ENCODE measurements at places on chromosomes 6 and 20.

- DNase-seq: no peak
These were observed 81.2 kb upstream of the VSTM2L start for GRCh38 chr20:37821696-37822095.

- no peak for DNase-seq
These were observed 116.0 kb upstream of the CITED2 start for GRCh38 chr6:139490482-139490881.

DNA sequence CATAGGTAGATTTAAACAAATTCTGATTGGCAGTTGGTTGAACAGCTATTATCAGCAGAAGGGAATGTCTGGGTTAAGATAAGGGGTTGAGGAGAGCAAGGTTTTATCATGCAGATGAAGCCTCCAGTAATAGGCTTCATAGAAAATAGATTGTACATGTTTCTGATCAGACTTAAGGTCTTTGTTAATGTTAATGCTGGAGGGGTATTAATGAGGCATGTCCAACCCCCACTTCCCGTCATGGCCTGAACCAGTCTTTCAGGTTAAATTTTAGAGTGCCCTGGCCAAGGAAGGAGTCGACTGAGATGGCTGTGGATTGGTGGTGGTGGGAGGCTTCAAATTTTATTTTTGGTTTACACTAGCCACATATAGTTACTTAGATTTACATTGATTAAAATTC lies 3.4 kb downstream of the CLPSL1 start:
- DNase-seq: no peak

DNA sequence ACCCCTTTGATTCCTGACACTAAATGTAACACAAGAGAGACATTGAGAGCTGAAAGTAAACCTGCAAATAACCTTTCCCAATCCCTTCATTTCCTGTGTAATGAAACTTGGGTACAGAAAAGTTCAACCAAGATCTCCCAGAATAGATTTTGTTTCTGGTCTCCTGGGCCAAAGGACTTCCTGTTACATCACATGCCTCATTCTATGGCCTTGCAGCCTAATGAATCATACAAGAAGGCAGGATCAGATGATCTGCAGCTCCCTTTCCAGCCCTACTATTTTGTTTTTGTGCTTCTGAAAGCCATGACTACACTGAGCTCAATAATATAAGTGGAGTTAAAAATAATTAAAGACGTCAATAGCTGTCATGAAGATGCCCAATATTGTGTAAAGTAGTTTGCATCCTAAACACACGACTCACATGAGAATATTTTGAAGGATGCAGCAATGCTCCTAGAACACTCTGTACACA lies 73.4 kb upstream of the NOX3 start:
- no peak for DNase-seq

GRCh38 chr6:126077810-126078776 lies 91.8 kb downstream of the TRMT11 start:
- no peak for DNase-seq

GRCh38 chr20:52892023-52892422 lies 80.1 kb upstream of the TSHZ2 start:
- no peak for DNase-seq

DNA sequence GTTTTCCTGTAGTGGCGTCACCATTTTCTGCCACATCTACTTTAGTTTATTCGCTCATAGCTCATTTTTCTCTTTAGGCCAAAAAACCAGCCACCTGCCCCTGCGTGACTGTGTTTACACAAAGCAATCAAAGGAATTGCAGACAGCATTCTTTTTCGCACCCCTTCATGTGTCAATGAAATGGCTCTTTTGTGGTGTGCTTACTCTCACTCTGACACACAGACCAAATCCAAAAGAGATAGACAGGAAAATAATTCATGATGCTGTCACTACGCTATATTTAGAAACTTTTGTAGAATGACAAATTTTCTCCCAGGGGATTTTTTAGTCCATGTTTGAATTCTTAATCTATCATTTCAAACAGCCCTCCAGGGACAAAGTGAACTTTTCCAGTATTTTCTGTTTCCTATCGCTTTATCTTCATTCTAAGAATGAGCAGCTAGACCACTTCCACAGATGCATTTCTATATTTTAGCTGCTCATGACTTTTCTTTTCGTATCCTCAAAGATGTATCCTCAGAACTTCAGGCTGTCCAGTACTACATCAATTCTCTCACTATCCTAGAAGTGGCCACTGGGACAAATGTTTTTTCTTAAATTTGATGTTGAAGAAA lies 37.9 kb upstream of the KHDRBS2 start:
- no peak for DNase-seq

GRCh38 chr6:62980724-62981123 lies 230.5 kb upstream of the FKBP1C start:
- no peak for DNase-seq

- DNase-seq: no peak
These were observed 473.0 kb downstream of the BCKDHB start for GRCh38 chr6:80579391-80580023.

GRCh38 chr20:14935285-14935684 lies 597.9 kb upstream of the FLRT3 start:
- DNase-seq: no peak

DNA sequence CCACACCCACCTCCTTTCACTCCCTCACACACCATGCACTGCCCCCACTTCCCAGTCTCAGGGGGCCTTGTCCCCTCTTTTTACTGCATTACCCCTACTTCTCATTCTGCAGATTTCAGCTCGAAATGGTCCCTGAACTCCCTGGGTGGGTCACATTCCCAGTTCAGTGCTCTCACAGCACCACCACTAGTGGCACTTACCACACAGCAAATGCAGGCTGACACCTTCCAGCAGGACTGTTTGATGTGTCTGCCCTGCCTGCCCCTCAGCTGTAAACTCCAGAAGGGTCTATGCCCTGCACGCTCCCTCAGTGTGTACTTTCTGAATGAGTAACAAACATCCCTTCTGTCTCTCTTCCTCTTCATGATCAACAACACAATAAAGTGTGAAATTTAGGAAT lies 4.0 kb downstream of the DYNLT1 start:
- DNase-seq: no peak

DNA sequence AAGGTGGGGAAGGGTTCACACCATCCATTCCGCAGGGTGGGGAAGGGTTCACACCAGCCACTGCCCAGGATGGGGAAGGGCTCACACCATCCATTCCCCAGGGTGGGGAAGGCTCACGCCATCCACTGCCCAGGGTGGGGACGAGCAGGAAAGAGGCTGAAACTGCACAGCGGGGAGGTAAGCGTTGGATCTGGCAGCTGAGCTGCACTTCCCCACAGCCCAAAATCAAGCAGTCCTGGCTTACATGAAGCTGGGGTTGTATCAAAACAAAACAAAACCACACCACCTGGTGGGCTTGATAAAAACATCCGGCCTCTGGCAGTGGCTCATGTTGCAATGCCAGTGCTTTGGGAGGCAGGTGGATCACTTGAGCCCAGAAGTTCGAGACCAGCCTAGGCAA lies 268.5 kb downstream of the TAF4 start:
- no peak for DNase-seq

- DNase-seq: no peak
These were observed 175.4 kb downstream of the UTRN start for GRCh38 chr6:144460327-144461095.

DNA sequence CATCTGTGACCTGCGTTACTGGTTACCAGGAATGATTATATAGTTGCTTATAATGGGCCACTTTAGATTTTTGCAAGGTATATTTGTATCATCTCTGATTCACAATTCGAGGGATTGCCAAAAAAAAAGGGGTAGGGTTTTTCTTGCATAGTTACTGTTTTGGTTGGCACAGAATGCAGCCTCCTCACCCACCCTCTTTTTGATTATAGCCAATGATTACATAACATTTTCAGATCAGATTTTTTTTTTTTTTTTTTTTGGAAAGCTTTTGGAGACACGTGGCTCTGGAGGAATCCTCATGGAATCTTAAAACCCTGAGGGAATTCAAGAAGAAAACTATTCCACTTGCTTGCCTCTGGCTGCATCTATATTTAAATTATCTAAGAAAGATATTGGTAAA lies 53.7 kb downstream of the UST start:
- no peak for DNase-seq

DNA sequence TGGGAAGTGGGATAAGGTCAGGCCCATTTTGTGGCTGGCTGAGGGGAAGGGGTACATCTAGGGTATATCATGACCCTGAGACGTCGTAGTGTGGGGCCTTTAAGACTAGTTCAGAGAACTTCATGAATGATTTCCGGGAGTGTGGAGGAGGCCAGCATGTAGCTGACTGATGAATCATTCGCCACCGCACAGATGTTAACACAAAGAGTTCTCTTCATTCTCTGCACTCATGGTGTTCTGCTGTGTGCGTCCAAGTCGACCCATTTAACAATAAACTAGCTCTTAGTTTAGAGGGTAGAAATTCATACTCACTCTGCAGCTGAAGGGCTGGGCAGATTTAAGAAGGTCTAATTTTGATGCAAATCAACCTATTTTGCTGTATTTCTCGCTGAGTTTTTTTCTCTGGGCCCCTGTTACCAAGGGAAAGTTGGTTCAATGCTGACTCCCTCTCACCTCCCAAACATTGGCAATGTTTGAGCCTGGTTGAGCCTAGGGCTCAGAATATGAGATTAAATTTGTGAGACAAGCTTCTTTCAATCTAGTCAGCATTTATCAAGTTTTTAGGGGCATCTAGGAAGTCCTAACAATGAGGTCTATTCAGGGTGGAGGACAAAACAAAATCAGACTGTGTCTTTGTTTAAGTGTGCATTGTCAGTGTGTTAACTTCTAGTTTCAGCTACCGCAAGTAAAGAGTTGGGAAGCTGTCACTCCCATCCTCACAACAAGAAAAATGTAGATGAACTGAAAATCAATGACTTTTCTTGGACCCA lies 106.8 kb upstream of the CBLN4 start:
- DNase-seq: no peak

- DNase-seq: no peak
These were observed 72.1 kb downstream of the FOXA2 start for GRCh38 chr20:22511943-22512910.

- DNase-seq: no peak
These were observed 7.4 kb upstream of the FGD2 start for GRCh38 chr6:36997811-36998722.

- no peak for DNase-seq
These were observed 335.5 kb upstream of the NOX3 start for GRCh38 chr6:155791186-155791585.

- no peak for DNase-seq
These were observed 24.5 kb downstream of the FIG4 start for GRCh38 chr6:109715616-109716015.

DNA sequence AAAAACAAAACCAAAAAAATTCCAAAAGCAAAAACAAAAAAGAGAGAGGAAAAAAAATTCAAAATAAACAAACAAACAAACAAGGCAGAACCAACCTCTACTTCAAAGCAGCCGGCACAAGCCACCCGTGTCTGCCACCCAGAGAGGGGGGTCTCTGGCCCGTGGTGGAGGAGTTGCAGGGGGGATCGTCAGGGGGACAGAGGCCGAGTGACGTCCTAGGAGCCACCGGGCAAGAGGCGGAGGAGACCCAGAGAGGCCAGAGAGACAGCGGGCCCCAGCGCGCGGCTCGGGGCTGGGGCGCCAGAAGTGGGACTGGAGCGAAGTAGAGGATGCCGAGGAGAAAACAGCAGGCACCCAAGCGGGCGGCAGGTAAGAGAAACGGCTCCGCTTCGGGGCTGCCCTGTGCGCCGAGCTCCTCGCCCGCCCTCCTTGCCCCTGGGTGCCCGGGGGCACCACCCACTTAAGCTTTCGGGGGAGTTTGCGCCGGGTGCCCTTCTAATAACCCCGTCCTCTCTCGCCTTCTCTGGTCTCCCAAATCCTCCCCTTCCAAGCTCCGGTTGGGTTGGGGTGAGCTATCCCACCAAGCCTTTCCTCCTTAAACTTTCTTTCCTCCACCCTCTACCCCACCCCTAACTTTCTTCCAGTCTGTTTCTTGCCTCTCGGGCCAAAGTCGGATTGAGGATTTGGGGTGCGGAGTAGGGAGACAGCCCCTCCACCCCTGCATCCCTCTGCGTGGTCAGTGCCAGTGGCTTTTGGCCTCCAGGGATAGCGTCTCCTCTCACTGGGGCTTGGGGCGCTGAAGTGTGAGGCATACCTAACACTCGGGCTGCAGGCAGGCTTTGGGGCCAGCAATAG lies 1.0 kb downstream of the TSHZ2 start:
- no peak for DNase-seq

- DNase-seq: no peak
These were observed 15.9 kb upstream of the SPAG4 start for GRCh38 chr20:35599776-35600120.

- no peak for DNase-seq
These were observed 375.8 kb downstream of the THBS2 start for GRCh38 chr6:168877821-168878282.

DNA sequence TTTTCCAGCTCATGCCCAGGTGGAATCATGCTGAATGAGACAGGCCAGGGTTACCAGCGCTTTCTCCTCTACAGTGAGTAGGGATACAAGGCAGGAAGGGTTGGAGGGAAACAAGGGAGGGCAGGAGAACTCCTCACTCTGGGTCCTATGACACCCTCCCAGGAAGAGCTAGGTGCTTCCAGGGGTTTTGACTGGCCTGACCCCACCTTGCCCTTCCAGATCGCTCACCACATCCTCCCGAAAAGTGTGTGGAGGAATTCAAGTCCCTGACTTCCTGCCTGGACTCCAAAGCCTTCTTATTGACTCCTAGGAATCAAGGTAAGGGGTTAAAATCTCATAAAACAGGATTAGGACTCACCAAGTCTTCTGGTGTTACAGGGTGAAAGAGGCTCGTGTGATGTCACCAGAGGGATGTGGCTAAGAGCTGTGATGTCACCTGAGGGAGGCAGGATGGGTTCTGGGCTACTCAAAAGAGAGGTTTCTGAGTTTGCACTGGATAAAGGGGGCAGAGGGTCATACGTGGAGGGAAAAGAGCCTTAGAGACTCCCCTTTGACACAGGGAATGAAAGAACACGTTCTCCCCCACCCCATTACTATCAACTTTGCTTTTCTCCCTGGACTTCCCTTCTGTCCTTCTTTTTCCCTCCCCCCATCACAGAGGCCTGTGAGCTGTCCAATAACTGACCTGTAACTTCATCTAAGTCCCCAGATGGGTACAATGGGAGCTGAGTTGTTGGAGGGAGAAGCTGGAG lies 1.9 kb downstream of the APOM start:
- no peak for DNase-seq

- no peak for DNase-seq
These were observed 48.4 kb upstream of the FRMD1 start for GRCh38 chr6:168127384-168127868.

DNA sequence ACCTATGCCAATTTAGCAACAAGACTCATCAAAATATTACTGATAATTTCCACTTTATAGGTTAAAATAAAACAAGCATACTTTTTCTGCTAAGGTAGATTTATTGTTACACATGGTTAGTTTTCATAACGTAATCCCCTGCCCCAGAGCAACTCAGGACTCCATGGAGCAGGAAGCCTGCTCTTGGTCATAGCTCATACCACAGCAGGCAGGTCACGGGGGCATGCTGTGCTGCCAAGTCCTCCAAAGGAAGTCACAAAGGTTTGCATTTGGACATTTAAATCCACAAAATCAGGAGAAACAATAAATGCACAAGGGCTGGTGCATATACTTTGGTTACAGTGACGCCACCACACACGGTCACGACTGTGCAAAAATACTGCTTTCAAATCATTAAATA lies 12.5 kb downstream of the GZF1 start:
- no peak for DNase-seq

- DNase-seq: no peak
These were observed 148.0 kb downstream of the LRFN2 start for GRCh38 chr6:40439026-40439800.
